ENCODE measurements at places on chromosomes 2 and 18.

DNA sequence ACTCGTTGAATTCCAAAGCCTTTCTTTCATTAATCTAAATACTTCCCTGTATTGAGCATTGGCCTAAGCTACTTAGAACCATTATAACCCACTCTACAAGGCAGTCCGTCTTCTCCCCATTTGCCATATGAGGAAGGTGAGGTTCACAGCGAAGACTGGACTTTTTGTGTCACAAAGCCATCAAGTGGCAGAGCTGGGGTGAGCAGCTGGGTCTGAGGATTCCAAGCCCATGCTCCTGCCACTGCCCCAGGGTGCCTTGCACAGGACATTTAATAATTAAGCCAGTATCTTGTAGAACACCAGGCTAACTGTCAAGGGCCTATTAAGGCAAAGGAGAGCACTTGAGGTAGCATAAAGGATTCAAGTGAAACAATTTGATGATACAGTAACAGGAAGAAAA lies 68.8 kb upstream of the ZNF397 start:
- no peak for DNase-seq

- no peak for DNase-seq
These were observed 23.2 kb downstream of the SPEG start for GRCh38 chr2:219457784-219458369.

DNA sequence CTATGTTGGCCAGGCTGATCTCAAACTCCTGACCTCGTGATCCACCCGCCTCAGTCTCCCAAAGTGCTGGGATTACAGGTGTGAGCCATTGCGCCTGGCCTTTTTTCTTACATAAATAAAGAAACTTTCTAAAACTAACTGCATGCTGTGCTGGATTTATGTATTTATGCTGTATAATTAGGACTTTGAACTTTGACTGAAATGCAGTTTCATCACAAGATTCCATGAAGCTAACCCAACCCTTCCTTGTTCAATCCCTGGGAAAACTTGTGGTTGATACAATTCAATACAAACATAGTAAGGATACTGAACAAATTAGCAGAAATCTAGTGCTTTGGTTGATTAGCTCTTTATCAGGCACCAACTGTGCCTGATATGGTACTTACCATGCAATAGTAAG lies 20.9 kb upstream of the SLC35F5 start:
- DNase-seq, result no peak

DNA sequence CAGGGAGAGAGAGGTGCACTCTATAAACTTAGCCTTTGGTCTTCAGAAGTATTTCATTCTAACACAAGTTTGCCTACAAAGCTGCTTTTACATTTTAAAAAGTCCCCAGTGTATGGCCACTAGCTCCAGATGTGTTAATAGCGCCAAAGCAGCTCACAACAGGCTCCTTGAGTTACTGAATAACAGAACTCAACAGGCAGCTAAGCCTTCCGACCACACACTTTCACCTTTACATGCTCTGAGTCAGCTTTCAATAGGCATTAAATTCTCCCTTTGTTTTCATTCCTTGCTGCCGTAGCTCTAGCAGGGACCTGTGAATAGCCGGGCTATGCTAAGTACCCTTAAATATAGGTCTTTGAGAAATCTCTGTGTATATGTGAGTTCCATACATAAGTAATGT lies 262.8 kb upstream of the PARD3B start:
- no peak for DNase-seq

DNA sequence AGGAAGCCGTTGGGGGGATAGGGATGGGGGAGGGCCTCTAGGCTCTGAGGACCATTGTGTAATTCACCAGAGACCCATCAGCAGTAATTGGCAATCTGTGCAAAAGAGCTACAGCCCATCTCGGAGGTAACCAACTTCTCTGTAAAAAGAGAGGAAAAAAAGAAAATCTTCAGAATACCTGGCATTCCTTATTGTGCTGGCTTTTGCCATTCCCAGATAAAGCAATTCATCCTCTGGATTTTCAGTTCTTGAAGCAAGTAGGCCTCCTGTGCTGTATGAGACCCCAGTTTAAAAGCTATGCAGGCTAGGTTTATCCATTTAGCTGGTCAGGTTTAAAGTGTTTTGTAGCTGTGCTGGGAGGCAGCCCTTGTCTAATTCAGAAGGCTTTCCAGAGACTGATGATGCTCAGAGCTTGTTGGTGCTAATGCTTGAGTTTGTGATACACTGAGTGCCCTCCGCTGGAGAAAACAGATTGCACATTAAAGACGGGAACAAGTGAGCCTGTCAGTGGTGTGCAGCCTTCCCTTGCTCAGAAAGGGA lies at the start of gene LRRTM4:
Gene LRRTM4 (minus strand): TSS at position 446 of the 540 bp plus-strand sequence.
- no peak for DNase-seq

DNA sequence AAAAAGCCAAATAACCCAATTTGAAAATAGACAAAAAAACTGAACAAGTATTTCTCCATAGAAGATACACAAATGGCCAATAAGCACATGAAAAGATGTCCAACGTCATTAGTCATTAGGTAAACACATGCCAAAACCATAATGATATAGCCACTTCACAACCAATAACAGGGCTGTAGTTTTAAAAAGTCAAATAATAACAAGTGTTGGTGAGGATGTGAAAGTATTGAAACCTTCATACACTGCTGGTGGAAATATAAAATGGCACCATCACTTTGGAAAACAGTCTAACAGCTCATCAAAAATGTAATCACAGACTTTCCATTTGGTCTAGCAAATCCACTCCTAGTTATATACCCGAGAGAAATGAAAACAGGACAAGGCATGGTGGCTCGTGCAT lies 144.2 kb upstream of the CYP1B1 start:
- no peak for DNase-seq

GRCh38 chr2:233462826-233463470 lies 103.6 kb downstream of the USP40 start:
- no peak for DNase-seq

- no peak for DNase-seq
These were observed 92.2 kb upstream of the NCKAP5 start for GRCh38 chr2:133660510-133660909.

DNA sequence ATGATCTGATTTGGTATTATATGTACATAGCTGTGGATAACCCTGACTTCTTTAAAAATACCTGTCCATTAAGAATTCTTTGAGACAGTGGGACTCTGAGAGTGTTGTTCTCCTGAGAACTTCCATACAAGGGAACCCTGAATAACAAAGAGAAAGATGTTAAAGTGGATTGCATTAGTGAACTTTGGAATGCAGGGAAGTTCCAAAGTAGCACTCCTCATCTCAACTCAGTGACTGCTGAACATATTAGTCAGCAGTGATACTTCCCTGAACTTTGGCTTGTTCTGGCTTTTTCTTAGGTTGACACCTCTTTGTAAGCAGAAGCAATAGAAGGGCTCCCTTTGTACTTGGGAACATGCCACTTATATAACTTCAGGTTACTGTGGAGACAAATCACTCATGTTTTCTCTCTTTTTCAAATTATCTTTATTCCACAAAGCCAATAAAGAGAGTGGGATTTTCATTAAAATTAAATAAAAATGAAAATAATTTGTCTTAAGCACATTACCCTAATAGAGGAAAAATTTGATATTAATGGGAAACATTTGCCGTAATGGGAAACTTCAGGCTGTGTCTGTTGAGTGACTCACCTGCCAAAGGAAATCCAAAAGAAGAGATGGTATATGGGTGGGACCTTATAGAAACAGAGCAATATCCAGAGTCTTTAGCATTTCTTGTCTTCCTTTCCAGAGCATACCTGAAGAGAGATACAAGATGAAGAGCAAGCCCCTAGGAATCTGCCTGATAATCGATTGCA lies 33.3 kb downstream of the CFLAR start:
- DNase-seq, result no peak

DNA sequence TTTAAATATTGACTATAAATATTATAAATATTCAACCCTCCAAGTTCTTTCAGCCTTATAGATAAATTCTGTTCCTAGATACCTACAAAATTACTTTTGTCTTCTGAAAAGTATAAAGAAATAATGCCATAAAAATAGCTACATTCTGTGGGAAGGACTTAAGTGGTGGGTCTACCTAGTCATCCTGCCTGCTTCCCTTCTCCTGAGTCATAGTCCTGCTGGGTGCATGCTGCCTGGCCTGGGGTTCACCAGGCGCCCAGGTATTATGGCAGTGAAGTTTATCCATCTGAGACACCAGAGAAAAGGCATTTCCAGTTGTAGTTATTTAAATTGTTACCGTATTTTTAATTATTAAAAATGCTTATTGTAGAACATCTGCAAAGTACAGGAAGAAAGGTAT lies 167.5 kb downstream of the SLC39A10 start:
- DNase-seq, result no peak

GRCh38 chr2:42888321-42889245 lies 96.2 kb upstream of the HAAO start:
- DNase-seq, result no peak

- DNase-seq, result no peak
These were observed 146.1 kb downstream of the LNPK start for GRCh38 chr2:175855794-175856453.

DNA sequence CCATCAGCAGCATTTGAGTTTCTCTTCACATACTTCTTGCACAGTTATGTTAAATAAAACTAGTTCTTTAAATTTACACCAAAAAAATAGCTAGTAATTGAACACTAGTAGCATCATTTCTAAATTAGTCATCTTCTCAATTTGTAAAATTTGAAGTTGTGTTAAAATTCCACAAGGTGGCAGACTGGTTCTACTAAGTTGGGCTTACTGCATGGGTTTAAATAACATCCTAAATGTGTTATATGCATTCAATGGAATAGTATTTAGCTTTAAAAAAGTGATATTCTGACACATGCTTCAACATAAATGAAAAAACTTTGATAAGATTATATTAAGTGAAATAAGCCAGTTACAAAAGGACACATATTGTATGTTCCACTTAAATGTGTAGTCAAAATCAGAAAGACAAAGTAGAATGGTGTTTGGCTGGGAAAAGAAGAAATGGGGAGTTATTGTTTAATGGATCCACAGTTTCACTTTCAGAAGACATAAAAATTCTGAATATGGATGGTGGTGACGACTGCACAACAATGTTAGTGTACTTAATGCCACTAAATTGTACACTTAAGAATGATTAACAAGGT lies 28.7 kb upstream of the RPRD1A start:
- DNase-seq, result no peak

DNA sequence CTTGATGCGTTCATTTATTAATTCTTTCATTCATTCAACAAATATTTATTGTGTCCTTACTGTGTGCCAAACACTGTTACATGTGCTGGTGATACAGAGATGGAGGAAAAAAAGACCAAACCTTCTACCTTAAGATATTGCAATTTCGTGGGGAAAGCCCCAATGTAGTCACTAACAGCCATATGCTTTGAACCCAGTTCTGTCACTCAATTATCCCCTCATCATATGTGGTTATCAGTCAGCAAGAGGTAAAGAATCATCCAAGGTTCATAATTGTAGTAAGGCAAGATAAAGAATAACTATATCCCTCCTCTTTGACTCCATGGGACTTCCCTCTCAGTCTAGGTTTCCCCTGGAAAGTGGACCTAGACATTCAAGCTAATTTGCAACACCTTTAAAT lies 1185.6 kb upstream of the CELF4 start:
- DNase-seq, result no peak

DNA sequence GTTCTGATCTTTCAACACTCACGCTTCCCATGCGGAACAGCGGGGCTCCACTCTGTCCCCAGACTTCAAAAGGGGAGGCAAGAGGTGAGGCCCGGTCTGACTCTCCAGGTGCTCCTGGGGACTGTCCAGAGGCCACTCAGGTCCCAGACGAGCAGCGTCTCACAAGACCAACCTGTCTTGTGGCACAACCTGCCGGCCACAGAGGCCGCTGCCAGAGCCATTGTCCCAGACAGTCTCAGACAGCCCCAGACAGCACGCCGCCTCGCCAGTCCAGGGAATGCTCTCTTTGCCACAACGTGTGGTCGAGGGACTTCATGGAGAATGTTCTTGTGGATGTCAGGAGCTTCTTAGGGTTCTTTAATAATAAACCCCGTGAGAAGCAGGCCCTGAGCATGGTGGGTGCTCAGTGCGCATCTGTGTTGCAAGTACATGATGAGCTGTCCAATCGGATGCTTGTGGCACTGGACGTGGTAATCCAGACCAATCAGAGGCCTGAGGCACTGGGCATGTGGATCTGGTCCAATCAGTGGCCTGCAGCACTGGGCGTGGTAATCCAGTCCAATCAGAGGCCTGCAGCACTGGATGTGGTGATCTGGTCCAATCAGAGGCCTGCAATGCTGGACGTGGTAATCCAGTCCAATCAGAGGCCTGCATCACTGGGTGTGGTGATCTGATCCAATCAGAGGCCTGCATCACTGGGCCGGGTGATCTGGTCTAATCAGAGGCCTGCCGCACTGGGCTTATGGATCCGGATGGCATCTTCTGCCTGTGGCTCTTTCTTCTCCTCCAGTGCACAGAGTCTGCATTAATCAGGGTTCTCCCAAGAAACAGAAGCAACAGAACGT lies 76.4 kb downstream of the TMEM18 start:
- no peak for DNase-seq

GRCh38 chr2:129912871-129913694 lies 66.4 kb upstream of the RAB6C start:
- DNase-seq, result no peak

DNA sequence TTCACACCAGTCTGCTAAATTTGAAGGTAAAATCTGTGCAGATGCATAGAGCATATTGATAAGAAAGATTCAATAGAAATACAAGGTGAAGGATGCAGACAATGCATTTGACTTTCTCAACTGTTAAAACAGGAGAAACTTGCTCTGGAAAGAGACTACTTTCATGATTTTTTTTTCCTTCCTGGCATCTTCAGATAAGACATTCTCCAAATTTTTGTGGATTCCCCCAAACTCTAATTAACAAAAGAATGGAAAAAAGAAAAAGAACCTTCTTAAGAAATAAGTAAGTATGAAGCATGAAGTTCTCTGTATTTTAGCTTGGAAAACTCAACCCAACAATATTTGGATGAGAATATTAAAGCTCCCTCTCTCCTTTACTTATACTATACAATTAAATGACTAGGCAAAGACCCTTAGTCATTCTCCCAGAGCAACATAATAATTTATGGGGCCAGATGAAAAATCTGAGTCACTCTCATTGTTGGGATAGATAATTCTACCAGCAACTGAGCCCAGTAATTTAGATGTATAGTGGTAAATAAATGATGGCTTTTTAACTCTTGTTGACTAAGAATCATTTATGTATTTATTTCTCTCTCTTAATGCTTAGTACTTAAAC lies 298.7 kb upstream of the COL3A1 start:
- no peak for DNase-seq

DNA sequence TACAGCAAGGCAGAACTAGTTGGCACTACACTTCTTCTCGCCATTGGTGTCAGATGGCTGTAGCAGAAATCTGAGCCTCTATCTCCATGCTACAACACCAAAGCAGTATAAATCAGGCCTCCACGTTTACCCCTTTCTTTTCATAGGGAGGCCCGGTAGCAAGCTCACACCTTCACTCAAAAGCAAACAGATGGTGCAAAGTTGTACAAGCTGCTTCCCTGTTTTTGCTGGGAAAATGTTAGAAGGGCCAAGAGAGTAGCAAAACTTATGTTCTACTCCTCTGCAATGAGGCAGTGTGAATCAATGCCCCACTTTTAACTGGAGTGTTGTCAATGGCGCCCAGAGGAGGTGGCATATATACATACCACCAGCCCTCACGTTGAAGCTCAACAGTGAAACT lies 369.6 kb upstream of the NRXN1 start:
- no peak for DNase-seq

All from uterus (tissue), 4 donors.